ENCODE measurements at places on chromosomes 5 and 9.

DNA sequence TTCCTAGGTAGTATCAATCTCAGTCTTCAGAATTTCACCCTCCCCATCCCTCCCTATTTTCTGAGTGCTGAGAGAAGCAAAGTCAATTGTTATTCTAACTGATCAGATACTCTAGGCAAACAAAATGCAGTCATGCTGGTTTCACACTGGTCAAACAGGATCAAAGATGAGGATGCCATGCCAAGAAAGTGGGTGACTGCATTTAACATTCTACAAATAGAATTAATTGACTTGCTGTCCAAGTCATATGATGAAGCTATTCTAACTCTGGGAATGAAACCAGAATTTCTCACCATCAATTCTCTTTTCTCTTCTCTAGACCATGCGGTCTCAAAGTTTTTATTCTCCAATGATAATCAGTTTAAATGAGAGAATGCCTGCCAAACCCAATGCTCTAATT is 112.5 kb downstream of the CTNND2 start:
- no peak for DNase-seq

DNA sequence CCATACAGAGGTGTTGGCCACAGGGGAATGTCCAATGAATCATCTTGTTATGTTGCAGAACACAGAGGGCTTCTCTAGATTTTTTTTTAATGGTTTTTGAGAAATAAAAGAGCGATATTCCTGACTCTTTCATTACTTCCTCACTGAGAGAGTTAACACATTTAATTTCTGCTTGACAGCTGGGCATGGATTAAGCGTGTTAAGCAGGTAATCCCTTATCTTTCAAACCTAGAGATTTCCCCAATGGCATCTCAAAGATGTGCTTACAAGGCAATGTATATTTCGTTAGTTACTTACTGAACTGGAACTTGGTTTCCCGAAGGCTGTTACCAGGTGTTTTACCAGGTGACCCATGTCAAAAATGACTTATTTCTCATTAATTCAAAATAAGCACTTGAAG is 21.8 kb upstream of the ADCY2 start:
- DNase-seq = no peak

DNA sequence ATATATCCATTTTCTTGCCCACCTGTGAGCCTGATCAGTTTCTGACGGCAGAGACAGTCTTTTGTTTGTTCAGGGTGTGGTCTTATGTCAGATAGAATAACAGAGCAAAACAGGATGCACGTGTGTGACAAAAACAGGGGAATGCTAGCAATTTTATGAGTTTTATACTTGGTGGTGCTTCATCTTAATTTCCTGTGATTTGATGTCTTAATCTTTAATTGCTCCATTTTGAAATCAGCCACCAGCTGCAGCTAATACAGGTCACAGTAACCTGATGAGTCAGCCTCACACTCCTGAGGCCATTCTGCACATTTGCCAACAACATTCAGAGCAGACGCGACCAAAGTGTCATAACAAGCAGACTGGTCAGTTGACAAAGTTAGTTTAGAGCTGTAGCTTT is 42.3 kb upstream of the JMY start:
- DNase-seq = no peak

DNA sequence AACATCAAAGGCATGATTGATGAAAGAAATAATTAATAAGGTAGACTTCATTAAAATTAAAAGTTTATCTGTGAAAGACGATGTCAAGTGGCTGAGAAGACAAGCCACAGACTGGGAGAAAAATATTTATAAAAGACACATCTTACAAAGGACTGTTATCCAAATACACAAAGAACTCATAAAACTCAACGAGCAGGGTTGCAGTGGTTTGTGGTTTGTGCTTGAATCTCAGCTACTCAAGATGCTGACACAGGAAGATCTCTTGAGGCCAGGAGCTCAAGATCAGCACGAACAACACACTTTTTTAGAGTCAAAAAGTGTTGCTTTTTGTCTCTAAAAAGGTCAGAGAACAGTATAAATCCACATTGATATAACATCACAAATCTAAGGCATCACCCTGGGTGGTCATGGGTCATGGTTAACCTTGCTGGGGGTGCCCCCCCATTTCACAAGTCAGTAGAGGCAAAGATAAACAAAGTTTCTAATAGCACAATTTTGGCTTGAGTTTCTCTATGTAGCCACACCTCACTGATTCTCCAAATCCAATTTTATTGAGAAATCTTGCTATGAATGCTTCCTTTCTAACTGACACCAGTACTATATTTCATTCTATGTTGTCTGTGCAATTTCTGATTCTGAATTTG is 342.9 kb upstream of the RPS23 start:
- peak; percentile 26 for DNase-seq

GRCh38 chr5:146042628-146043279 is 62.6 kb downstream of the PLAC8L1 start:
- peak; percentile 59 for DNase-seq

DNA sequence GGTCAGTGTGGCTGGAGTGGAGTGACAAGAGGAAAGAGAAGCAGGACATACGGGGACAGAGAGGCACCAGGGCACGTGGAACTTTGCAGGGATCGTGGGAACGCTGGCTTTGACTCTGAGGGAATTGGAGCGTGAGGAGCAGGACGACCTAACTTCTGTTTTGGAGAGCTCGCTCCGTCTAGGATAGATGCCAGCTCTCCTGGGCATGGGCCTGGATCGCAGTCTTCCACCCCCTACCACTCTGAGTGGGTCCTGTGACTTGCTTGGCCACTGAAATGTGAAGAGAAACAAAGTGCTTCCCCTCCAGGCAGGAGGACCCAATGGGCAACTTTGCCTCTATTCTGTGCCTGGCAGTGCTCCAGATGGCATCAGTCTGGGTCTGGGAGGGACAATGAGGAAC is 8.7 kb upstream of the SH3PXD2B start:
- no peak for DNase-seq

DNA sequence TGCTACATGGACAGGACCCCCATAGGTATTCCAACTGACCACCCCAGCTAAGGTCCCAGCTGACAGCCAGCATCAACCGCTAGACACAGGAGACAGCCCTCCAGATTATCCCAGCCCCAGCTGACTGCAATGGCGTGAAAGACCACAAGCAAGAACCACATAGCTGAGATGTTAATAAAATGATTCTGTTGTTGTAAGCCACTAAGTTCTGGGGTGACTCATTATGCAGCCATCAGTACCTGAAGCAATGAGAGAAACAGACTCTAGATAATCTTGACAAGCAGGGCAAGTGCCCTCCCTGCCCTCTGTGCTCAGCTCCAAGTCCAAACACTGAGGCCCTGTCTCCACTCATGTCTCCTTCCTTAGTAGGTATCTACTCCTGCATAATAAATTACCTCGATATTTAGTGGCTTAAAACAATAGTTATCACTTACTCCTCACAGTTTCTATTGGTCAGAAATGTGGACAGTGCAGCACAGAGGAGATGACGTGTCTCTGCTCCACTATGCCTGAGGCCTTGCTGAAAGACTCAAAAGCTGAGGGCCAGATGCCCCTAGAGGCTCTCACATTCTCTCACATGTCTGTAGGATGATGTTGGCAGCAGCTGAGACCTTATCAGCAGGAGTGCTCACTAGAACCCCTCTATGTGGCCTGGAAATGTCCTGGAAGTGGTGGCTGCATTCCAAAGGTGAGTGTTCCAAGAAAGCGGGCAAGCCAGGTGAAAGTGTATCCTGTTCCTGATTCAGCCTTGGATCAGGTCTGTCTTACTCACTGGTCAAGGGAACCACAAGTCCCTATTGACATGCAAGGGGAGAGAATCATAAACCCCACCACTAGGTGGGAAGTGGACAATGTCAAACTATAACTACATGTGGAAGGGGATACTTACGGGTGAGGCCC is 2.5 kb downstream of the MGAT1 start:
- peak; percentile 78 for DNase-seq

DNA sequence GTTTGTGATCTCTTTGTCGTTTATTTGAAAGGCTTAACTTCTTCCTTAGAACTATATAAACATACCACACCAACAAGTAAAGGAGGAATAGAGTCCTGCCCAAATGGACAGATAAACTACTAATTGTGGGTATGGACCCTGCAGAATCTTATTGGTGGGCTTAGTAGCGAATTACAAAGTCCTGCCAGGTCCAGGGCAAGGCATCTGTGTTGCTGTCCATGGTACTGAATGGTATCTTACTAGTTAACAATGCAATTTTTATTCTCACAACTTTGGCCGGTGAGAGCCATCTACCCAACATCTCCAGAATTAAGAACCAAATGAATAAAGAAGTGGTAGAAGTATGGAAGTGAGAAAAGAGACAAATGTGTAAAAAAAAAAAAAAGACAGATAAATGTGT is 1782.4 kb upstream of the WWC1 start:
- no peak for DNase-seq

GRCh38 chr5:81608976-81609375 is 141.9 kb downstream of the SSBP2 start:
- DNase-seq = no peak

- DNase-seq = no peak
Observed at GRCh38 chr5:150339165-150339564, 18.3 kb upstream of the TCOF1 start.

DNA sequence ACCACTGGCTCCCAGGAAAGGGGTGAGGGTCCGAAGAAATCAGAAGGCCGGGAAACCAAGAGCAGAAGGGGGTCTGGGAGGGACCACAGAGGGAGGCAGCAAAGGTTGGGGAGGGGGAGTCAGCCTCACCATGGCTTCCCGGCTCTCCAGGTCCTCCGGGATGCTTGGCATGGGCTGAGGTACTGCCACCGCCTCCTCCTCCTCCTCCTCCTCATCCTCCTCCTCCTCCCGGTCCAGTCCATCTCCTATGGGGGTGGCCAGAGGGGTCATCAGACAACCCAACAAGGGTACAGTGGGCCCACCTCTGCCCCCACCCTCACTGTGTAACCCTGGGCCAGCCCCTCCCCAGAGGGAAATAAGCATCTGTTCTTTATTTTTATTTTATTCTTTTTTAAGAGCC is 17.5 kb downstream of the GOLGA2 start:
- DNase-seq = no peak

GRCh38 chr9:438066-438465 is 223.4 kb downstream of the DOCK8 start:
- DNase-seq = no peak

- DNase-seq = no peak
Observed at GRCh38 chr9:130319300-130319699, 53.7 kb downstream of the HMCN2 start.

DNA sequence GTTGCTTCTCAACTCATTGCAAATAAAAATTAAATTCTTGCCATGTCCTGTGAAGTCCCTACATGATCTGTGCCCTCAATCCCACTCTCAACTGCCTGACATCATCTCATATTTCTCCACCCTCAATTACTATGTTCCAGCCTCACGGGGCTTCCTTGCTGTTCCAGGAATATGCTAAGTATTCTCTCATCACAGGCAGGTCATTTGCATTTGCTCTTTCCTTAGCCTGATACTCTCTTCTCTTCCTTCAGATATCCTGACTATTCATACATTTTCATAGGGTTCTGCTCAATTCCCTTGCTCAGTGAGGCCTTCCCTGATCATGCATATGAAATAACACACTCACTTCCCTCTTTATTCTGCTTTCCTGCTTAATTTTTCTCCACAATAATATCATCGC is 135.1 kb upstream of the DAB2 start:
- no peak for DNase-seq

DNA sequence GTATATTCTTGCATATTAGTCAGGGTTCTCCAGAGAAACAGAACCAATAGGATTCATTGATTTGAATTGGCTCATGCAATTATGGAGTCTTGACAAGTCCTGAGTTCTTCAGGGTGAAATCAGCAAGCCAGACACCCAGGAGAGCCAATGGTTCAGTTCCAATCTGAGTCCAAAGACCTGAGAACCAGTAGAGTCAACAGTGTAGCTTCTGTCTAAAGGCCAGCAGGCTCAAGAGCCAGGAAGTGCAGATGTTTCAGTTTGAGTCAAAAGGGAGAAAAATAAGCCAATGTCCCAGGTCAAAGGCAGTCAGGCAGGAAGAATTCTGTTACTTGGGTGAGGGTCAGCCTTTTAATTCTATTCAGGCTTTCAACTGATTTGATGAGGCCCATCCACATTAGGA is 37.8 kb upstream of the ANKRD34B start:
- no peak for DNase-seq

DNA sequence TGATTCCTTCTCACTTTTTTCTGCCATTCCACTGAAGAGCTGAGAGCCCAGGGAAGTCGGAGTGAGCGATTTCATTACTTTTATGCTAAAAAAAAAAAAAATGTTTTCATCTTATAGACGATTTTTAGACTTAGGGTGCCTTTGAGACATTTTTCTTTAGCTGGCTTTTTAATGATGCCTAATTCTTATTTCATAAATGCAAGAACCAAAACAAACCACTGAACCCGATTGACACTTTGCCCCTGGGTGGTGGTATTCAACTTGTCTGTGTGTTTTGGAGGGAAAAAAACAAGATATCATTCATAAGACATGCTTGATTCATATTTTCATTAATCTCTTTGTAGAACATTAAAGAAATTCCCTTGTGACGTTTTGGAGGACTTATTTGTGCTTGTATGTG is 2.4 kb downstream of the TLE4 start:
- no peak for DNase-seq

GRCh38 chr5:116370149-116370548 is 204.5 kb downstream of the SEMA6A start:
- no peak for DNase-seq

DNA sequence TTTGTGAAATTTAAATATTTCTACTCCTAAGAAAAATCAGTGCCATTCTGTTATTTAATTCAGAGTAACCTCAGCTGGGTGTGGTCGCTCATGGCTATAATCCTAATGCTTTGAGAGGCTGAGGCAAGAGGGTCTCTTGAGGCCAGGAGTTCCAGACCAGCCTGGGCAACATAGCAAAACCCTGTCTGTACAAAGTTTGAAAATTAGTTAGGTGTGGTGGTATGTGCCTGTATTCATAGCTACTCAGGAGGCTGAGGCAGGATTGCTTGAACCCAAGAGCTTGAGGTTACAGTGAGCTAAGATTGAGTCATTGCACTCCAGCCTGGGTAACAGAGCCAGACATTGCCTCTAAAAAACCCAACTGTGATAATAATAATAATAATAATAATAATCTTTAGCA is 44.8 kb upstream of the CNTLN start:
- no peak for DNase-seq
